ENCODE measurements at places on chromosomes 1 and 21. TPM values are rescaled to one million over a fixed set of nuclear protein-coding genes. Genes with fewer than 3 reads are reported as not detected.

- peaks cover 2% of the 10 kb centered on the region for H3K4me1 ChIP-seq
- H3K4me3 ChIP-seq: no peak overlapping the region
- DNase-seq: no peak
- no peak overlapping the region for H3K27ac ChIP-seq
- peaks cover 16% of the 10 kb centered on the region for H3K36me3 ChIP-seq
Measured at GRCh38 chr1:37892151-37893047, 33.0 kb upstream of the MTF1 start.

- peak overlapping the region; percentile 62 for H3K4me3 ChIP-seq
- DNase-seq: no peak
- peaks cover 78% of the 10 kb centered on the region for H3K4me1 ChIP-seq
- H3K27ac ChIP-seq: peak overlapping the region; percentile 85
Measured at GRCh38 chr1:226691247-226691646, 47.8 kb downstream of the ITPKB start.

DNA sequence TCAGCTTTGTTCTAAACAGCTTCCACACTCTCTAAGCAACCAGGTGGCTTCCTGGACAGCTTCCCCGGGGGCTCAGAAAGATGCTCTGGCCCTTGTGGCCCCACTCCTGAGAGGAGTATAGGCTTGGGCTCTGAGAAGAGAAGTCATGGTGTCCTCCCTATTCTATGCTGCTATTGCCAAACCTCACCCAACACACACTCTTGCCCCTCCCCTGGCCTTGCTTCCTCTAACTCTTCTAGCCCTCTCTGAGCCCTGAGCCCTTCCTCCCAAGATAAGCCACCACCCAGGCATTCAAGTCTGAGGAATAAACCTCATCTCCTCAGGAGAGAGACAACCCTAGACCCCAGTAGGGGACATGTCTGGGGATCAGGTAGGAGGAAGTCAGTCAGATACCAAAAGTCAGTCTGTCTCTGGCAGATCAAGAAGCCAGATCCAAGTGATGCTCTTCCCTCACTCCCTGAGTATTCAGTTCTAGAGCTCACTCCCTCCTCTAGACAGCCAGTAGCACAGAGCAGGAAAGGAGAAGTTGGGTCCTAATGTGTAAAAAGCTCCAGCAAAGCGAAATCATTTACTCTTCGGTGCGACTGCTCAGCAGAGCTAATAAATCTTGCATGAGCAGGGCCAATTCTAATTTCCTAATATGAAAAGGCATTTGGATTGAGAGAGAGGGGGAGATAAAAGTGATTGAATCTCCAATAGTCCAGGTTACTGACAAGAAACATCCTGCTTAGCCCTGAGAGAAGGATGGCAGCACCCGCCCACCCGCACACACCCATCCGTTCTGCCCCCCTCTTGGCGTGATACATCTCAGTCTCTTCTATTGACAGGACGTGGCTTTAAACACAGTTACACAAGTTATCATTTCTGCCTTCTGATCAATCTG is 50.5 kb downstream of the DMAP1 start:
- no peak for DNase-seq
- no peaks in the 10 kb centered on the region for H3K36me3 ChIP-seq

DNA sequence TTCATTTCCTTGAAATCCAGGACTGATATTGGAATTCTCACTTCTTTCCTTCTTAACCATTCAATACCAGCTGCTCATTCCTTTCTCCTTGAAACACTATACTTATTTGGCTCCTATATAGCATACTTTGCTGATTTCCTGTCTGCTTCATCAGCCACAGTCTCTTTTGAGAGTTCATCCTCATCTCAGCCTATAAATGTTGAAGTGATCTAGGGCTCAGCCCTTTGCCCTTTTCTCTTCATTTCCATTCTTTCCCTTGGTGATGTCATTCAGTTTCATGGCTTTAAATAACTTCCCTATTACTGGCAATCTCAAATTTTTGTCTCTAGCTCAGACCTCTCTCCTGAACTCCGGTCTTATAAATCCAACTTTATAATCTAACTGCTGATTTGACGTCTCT is 24.1 kb upstream of the RABGAP1L start:
- no peak overlapping the region for H3K4me3 ChIP-seq
- no peaks in the 10 kb centered on the region for H3K36me3 ChIP-seq
- peaks cover 4% of the 10 kb centered on the region for H3K27me3 ChIP-seq
- no peak for DNase-seq

- peak overlapping the region; percentile 89 for H3K27ac ChIP-seq
- peaks cover 3% of the 10 kb centered on the region for H3K27me3 ChIP-seq
- peak overlapping the region; percentile 85 for H3K4me3 ChIP-seq
- DNase-seq: peak; percentile 72
- H3K4me1 ChIP-seq: peaks cover 54% of the 10 kb centered on the region
Measured at GRCh38 chr1:223712850-223713474, 623 bp downstream of the CAPN2 start.

DNA sequence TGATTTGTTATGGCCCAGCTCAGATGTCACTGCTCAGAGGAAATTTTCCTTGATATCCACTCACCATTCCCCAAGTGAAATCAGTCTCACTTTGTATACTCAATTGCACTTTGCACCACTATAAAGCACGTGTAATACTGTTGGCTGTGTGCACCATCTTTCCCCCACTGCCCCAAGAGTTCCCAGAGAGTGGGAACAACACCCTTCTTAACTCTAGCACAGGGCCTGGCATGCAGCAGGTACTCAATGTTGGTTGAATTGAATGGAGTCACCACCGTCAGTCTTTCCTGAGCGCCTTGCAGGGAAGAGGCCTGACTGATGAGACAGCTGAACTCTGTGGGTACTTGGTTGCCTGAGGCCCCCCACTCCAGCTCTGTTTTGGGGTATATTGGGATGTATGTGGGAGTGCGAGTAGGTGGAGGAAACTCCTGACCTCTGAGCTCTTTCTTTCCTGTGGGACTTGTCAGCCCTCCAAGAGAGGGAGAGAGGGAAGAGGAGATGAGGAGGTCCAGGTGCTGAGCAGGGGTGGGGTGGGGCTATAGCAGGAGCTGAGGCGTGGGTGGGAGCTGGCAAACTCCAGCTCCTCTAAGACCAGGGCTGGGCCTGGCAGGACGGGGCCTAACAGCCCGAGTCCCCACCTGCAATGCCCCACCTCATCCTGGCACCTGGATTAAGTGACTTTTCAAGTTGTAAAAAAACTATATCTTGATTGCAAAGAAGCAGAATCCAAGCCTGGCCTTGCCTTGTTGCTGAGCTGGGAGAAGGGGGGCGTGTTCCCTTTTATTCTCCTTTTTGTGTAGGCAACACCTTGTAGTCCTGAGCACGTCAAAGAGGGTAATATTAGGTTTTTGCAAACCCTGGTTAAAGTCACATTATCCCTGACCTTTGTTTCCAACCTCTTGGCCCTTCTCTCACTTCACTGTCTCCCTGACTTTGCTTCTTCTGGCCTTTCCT is 19.4 kb upstream of the WASF2 start:
- no peaks in the 10 kb centered on the region for H3K36me3 ChIP-seq
- no peak overlapping the region for H3K27ac ChIP-seq
- no peaks in the 10 kb centered on the region for H3K27me3 ChIP-seq
- no peak overlapping the region for H3K4me3 ChIP-seq

DNA sequence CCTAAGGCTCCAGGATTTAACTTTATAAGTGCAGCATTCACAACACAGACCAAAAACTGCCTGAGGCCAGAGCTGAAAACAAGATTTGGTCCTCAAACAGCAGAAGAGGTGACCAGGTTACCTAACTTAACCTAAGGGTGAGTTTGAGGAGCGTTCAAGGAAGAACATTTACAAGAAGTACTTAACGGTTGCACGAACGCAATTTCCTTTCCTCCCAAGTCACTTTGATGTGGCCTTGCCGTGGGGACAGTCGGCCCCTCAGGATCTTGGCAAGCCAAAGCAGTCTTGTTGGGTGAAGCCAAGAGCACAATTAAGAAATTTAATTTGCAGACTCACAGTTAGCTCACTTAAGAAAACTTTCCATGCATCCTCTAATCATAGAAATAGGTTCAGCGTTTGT is 202.6 kb upstream of the COA6 start:
- no peaks in the 10 kb centered on the region for H3K27me3 ChIP-seq
- peak; percentile 69 for DNase-seq
- H3K27ac ChIP-seq: peak overlapping the region; percentile 93

DNA sequence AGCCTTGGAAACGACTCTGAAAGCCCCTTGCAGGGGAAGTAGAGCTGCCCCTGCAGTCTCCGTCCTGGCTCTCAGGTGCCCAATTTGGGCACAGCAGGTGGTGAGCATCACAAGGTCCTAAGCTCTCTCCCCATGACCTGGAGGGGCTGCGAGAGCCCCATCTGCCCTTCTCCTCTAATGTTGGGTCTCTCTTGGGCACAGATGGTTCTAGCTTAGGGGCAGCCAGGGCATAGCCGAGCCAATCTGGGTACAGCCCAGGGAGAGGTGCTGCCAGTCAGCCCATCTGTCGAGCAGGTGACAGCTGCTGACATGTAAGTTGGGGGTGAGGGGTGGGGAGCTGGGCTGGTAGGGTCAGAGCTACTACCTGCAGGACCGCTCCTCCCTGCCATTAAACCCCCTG is 50.7 kb downstream of the SYT2 start:
- H3K27me3 ChIP-seq: peaks cover 29% of the 10 kb centered on the region
- no peak overlapping the region for H3K27ac ChIP-seq
- no peak overlapping the region for H3K4me3 ChIP-seq

Gene TMEM51
- total RNA-seq: 0.80 TPM

GRCh38 chr1:93976291-93976690 is 67.1 kb upstream of the GCLM start:
- H3K36me3 ChIP-seq: no peaks in the 10 kb centered on the region
- no peak overlapping the region for H3K27ac ChIP-seq
- no peak for DNase-seq
- H3K4me1 ChIP-seq: no peaks in the 10 kb centered on the region
- H3K27me3 ChIP-seq: peaks cover 5% of the 10 kb centered on the region

- no peak for DNase-seq
- H3K36me3 ChIP-seq: peaks cover 18% of the 10 kb centered on the region
- no peak overlapping the region for H3K27ac ChIP-seq
Measured at GRCh38 chr1:207064561-207064960, 11.5 kb downstream of the PFKFB2 start.

Gene AADACL4
- total RNA-seq: not detected

- H3K36me3 ChIP-seq: peaks cover 5% of the 10 kb centered on the region
- peak overlapping the region; percentile 55 for H3K4me3 ChIP-seq
- peak overlapping the region; percentile 93 for H3K27ac ChIP-seq
- H3K4me1 ChIP-seq: peaks cover 83% of the 10 kb centered on the region
- peak; percentile 60 for DNase-seq
Measured at GRCh38 chr1:221778535-221779142, 36.8 kb upstream of the DUSP10 start.

Gene NPHS2
- not detected for total RNA-seq

Gene SMG5
- 72.3 TPM for total RNA-seq

GRCh38 chr1:230891413-230891812 is 23.1 kb upstream of the C1orf198 start:
- no peak overlapping the region for H3K27ac ChIP-seq
- no peaks in the 10 kb centered on the region for H3K4me1 ChIP-seq
- no peak overlapping the region for H3K4me3 ChIP-seq
- no peak for DNase-seq
- H3K36me3 ChIP-seq: no peaks in the 10 kb centered on the region

Gene CELA3A
- not detected for total RNA-seq

Gene UTS2
- 2.0 TPM for total RNA-seq

DNA sequence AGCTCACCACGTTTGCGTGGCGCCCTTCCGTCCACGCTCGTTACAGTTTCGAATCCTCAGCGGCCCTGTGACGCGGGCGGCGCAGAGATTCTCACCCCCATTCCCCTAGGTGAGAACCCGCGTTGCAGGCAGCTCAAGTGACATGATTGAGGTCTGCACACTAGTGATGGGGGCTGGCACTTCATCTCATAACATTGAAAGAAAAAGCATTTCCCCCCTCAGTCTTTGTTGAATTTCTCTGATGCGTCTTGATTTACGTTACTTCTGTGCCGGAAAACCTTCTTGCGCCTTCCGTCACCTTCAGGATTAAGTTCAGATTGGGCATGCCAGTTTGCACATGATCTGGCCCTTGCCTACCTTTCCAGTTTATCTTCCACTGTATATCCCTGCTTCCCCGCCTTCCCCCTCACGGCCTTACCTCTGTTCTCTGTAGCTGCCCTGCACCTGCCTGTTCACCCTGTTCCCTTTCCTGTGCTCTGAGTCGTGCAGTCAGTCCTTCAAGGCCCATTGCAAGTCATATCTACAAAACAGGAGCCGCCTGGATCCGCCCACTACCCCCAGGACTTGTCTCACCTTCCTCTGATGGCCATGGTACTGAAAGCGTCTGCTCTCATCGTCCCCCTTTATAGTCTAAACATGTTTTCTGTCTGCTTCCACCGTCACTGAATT is 1.1 kb downstream of the CTPS1 start:
- peak overlapping the region; percentile 95 for H3K27ac ChIP-seq
- DNase-seq: peak; percentile 47
- H3K36me3 ChIP-seq: peaks cover 19% of the 10 kb centered on the region
- peaks cover 40% of the 10 kb centered on the region for H3K4me1 ChIP-seq
- peak overlapping the region; percentile 93 for H3K4me3 ChIP-seq

Gene NGF
- total RNA-seq: not detected

Gene LCA5L
- total RNA-seq: not detected

DNA sequence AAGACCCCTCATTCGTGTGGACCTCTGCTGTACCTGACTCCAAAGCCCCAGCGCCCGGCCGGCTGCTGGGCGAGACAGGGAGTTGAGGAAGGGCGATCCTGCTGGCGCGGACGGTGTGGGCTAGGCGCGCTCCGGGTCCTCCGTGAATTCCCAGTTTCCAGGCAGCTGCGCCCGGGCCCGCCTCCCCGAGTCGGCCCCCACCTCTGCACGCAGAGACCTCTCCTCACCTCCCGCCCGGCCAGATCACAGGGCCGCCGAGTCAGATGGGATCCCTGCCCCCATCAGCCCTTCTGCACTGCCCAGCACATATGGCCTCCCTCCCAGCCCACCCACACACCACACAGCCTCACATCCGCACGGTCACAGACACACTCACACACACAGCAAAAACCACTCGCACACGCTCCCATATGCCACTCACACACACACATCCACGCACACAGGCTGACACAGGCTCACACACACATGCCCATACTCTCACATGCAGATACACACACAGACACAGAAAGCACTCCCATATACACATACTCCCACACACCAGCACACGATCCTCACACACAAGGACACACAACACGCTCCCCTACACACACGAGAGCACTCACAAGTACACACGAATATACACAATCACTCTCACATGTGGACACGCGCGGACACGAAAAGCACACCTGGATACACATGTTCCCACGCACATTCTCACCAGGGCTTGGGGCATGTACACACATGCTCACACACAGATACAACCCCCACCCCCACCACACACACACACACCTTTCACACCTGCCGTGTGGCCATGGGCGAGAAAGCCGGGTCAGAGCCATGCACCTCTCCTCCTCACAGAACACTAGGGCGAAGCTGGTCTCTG is 7.2 kb upstream of the GUCA2B start:
- DNase-seq: no peak
- H3K36me3 ChIP-seq: no peaks in the 10 kb centered on the region
- no peak overlapping the region for H3K27ac ChIP-seq

All from activated naive CD8-positive, alpha-beta T cell treated with anti-CD3 and anti-CD28 coated beads, Interleukin-2, amount 10 ng/mL, durations not matched to agents 7 days and 5 days (primary cell).